ENCODE measurements at places on chromosomes 16 and 17.
A peak's percentile ranks its signal among the peaks of the same experiment; 100 is the strongest.

- no peak for DNase-seq
These were observed 2.5 kb downstream of the ADAD2 start for GRCh38 chr16:84193480-84193879.

GRCh38 chr16:97822-98221 lies 19.8 kb downstream of the MPG start:
- no peak for DNase-seq

DNA sequence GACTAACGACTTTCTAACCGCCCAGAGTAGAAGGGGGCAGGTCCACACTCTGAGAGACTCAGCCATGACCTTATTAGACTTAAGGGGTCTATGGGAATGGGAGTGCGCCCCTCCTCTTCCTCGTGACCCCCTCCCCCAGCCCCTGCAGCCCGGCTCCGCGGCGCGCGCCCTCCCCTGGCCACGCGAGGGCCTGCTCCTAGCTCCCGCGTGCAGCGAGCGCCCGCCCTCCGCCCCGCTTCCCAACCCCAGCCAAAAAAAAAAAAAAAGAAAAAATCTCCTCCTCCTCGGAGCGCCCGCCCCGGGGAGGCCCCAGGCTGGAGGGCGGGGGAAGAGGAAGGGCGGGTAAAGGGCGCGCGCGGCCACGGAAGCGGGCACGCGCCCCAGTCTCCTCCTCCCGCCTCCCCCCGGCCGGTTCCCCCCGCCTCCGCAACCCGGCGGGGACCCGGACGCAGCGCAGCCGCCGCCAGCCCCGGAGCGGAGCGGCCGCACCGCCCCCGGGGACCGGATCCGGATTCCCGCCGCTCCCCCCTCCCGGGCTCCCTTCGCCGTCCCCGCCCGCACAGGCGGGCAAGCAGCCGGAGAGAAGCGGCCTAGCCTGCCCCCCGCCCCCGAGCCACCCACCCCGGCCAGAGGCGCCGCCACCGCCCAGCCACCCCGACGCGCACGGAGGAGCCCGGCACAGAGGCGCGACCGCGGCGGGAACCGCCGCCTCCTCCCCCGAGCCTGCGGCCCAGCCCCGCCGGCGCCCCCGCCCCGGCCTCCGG lies 949 bp downstream of the UBTF start:
- peak; percentile 34 for DNase-seq

- no peak for DNase-seq
These were observed 21.3 kb downstream of the SLC7A5 start for GRCh38 chr16:87847785-87848675.

GRCh38 chr16:15440852-15441251 lies 6.5 kb downstream of the BMERB1 start:
- no peak for DNase-seq

DNA sequence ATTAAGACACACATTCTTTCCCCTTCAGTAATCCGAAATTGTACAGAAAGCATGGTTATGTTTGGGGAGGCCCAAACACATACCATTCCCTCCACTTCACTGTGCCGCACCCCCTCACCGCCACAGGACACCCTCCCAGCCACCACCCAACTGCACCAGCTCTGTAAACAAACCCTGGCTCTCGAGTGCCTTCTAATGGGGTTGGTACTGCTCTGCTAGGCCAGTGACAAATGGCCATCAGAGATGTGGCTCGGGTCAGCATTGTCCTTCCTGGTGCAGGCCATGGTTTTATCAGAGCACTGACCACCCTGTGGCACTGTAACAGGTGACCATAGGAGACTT lies 24.0 kb upstream of the SREBF1 start:
- no peak for DNase-seq

GRCh38 chr17:6137716-6138502 lies 67.7 kb downstream of the WSCD1 start:
- peak; percentile 10 for DNase-seq

- peak; percentile 44 for DNase-seq
These were observed 146.4 kb downstream of the SPECC1 start for GRCh38 chr17:20155258-20156195.

- DNase-seq: no peak
These were observed 482 bp upstream of the SLC16A3 start for GRCh38 chr17:82228278-82228841.

DNA sequence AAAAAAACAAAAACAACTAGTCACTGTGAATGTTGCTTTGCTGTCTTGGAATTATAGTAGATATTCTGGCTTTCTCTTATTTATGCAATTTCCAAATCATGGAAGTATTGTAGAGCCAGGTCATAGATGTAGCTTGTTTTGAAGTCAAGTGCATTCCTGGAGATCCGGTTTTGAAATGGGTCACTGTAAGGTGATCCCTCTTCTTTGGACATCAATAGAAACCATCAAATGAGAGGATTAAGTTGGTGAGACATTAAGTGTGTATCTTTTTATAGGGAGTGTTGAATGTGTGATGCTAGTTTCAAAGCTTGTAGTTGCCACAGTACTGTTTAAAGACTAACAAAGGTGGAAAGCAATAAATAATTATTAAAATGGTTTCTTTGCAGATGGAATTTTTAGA lies 4.5 kb downstream of the PRKAR1A start:
- DNase-seq: no peak

DNA sequence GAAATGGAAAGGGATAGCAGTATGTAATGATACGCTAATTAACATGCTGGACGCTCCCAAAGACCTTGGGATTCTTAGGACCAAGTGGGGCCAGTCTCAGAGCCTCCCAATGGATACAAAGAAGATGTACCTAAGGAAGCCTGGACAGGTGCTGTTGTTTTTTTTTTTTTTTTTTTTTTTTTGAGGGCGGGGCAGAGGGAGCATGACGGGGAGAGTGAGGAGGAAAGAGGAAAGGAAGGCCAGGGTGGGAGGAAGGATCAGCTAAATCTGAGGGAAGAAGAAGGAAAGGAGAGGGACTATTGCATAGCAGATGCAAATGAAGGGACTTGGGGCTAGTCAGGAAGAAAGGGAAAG lies 2.5 kb downstream of the VAMP2 start:
- DNase-seq: no peak

- no peak for DNase-seq
These were observed 16.4 kb upstream of the HAP1 start for GRCh38 chr17:41750862-41751261.

GRCh38 chr17:41989702-41990419 lies 23.3 kb downstream of the CNP start:
- no peak for DNase-seq

DNA sequence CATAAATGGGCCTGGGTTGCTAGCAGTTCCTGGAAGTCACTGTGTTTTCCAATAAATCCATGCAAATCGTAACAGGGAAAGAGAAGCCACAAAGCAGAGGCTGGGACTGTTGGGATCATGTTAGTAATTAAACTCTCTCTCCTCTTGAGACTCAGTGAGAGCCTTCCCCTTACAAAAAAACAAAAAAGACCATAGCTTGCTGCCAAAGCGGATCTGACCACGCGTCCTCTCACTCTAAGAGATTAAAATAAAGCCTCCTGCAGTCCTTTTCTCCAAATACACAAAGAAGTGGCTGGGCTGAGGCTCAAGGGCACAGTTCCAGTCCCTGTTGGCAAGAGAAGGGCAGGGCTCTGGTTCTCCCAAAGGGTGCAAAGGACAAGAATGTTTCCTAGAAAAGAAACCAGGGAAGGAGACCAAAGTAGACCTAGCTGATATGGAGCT lies 38.5 kb downstream of the PIGL start:
- peak; percentile 66 for DNase-seq

DNA sequence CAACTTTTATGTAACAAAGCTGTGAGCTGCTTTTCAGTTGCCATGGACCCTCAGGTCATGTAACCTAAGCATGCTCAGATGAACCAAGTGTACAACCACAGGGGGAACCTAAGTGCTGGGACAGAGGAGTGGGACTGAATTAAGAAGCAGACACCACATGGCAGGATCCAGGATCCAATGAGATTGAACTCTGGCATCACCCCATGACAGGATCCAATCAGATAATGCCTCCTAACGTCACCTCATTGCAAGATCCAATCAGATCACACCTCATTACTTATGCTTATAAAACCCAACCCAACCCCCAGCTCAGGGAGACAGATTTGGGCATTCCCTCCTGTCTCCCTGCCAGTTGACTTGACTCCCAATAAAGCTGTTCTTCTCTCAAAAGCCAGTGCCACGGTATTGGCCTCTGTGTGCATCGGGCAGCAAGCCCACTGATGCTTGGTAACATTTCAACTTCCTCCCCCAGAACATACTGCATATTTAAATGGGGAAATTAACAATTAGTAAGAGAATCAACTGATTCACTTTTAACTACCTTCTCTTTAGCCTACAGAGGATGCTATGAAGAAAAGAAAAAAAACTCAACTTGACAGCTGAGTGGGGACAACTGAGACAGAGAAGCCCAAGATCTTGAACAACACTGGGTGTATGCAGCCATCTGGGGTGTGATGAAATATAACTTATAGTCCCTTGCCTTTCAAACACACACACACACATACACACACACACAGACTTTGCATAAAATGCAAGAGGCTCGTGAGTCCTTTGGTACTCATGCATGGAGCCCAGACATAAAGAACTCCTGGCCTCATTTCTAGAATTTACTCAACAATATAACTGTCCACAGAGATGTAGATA lies 148.4 kb downstream of the SLC39A11 start:
- no peak for DNase-seq

GRCh38 chr17:45299361-45299760 lies 17.5 kb downstream of the MAP3K14 start:
- no peak for DNase-seq

- no peak for DNase-seq
These were observed 77.1 kb downstream of the USP31 start for GRCh38 chr16:23072084-23072599.

- peak; percentile 16 for DNase-seq
These were observed at the start of gene PRR29 for GRCh38 chr17:63998050-63998720. Gene PRR29, plus strand, starts transcription at chr17:63998351. Its CDS starts 14 bp downstream, at chr17:63998365.

DNA sequence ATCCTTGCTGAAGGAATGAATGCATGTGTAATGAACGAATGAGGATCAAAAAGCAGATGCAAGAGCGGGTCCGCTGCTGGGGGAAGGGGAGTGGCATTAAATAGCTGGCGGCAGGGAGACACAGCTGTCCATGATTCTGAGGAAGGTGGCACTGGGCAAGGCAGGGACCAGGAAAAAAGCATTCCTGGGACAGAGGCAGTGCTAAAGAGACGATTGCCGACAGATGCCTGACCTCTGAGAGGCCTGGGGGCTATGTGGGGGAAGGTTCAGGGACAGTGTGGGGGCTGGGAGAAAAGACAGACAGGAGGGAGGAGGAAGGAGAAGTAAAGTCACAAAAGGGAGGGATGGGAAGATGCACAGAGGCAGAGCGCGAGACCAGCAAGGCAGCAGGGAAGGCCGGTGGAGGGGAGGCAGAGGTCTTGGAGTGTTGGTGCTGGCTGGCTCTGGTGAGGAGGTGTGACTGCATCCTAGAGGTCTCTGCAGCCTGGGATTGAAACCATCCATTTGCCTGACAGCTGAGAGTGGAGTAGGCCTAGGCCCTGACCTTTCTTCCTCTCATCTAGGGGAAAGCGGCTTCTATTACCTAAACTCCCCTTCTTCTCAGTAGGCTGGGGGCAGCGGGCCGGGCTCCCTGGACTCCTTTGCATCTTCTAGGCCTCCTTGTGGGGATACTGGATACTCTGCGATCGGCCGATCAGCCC lies 109.9 kb downstream of the SDK2 start:
- DNase-seq: no peak

DNA sequence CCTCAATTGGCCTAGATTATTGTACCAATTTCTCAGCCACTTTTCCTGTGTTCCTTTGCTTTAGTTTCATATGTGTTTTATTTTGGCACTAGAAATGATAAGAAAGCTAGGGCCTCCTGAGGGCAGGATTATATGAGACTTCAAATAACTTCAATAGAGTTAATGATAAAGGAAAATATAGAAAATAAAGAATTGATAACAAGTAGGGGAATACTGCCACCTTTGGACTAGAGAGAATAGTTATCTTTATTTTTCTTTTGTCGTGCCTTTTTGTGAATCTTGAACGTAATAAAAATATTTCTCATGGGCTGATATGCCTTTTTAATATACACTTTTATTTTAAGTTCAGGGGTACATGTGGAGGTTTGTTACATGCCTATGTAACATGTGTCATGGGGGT lies 29.3 kb upstream of the RBL2 start:
- no peak for DNase-seq

DNA sequence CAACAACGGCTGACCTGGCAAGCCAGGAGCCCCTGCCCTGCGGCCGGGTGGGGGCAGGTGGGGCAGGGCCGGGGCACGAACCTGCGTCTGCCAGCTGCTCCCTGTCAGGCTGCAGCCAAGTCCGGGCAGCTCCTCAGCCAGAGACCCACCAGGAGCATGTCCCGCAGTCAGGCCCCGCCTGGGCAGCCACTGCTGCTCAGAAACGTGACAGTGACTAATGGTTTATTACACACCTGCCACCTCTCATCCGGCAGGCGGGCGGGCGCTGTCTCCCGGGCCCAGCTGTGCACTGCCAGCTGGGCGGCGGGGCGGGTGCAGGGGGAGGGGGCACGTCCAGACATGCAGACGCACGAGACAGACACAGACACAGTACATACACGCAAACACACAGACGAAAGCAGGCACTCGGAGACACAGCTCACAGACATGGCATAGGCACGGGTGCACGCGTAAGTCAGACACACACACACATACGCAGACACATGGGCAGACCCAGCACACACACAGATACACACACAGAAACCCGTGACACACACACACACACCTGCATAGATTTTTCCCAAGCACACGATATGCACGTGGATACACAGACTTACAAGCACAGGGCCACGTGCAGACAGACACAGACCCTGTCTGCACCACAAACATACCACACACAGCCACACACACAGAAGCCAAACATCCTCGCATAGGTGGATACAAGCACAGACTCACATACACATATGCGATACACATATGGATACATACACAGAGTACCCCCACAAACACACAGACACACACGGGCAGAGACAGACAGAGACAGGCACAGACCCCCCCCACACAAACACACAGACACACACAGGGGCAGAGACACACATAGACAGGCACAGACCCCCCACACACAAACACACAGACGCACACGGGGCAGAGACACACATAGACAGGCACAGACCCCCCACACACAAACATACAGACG lies 248.3 kb upstream of the CIBAR2 start:
- DNase-seq: peak; percentile 27

DNA sequence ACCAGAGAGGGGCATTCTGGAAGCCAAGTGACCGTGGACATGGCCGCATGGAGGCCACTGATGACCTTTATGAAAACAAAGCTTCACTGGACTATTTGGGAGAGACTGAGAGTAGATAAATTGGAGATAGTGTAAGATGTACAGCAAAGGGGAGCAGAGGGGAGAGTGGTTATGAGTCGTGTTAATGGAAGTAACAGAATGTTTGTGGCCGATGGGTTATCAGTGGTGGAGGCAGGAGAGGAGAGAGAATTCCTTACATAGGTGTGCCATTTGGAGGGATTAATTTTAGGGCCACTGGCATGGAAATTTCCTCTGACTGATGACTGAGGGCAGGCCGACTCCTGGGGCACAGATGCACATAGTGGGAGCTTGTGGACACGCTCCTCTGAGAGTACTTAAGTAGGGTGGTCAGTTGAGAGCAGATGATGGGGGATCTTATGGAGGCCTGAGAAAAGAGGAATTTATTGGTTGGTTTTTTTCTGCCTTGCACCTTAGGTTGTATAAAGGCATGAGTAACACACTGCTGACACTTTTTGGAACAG lies 19.2 kb downstream of the PRPSAP2 start:
- DNase-seq: no peak

All from NCI-H2029 treated with DMSO at 0.1 percent for 48 hours (cell line).